Endodermal cell (in vitro differentiated cells): ENCODE measurements at places on chromosomes 12 and 14. TPM values are rescaled to one million over a fixed set of nuclear protein-coding genes. Genes with fewer than 3 reads are reported as not detected.

BDKRB2 gene
- 0.61 to 1.5 TPM (median 1.1 TPM) in 3 replicates for total RNA-seq

MYH6 gene
- not detected in 3 replicates for total RNA-seq

HEBP1 gene
- 28.7 and 29.1 TPM in 2 replicates for total RNA-seq

CD69 gene
- total RNA-seq = not detected in 3 replicates

SLC25A47 gene
- total RNA-seq = not detected in 3 replicates

PTGR2 gene
- 21.0 to 22.0 TPM (median 21.5 TPM) in 3 replicates for total RNA-seq

SPATA7 gene
- 36.0 to 48.7 TPM (median 47.0 TPM) in 3 replicates for total RNA-seq

LRP1-AS gene
- not detected in 3 replicates for total RNA-seq

C14orf132 gene
- 11.3 and 12.3 TPM in 2 replicates for total RNA-seq

PLEK2 gene
- 1.6 to 2.0 TPM (median 1.9 TPM) in 3 replicates for total RNA-seq

RDH12 gene
- 0.18 TPM in 1 of 3 replicates, not detected in the others for total RNA-seq

SIRT4 gene
- total RNA-seq = 2.4 and 2.7 TPM in 2 replicates

VDR gene
- total RNA-seq = 0.04 TPM in 1 of 2 replicates, not detected in the other

BTBD6 gene
- 26.9 and 29.8 TPM in 2 replicates for total RNA-seq

CCDC177 gene
- 4.0 and 4.7 TPM in 2 replicates for total RNA-seq

- peak; percentile 87 for DNase-seq
These were observed 662 bp upstream of the ATP2A2 start for GRCh38 chr12:110280392-110280778.

DNA sequence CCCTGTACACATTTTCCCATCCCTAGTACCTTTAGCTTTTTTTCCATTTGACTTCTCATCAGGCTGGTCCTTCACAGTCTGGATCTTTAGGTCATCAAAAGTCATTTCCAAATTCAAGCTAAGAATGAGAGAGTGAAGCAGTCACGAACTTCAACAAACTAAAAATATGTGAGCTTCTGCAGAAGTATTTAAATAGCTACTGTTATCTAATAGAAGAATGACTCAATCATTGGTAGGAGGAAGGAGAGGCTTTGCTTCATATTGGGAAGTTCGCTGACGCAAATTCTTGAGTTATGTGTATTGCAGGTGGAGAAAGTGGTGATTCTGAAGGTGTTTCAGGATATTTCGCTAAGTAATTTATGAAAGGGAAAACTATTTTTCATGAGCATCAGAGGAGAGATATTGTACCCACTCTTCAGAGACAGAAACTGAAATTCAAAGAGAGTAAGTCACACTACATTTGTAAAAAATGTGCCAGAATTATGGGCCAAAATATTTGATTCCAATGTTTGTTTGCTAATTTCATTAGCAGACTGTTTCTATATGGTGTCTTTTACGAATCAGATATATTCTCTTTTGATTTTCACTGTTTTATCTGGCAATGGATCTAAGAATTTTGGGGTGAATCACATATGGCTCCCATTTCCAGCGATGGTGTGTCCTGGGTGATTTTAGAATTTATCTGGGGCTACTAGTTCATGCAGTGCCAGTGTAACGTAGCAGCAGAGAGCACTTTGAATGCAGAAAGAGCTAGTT lies at the start of gene OLR1:
Gene OLR1 (minus strand): TSS at position 160 of the 756 bp plus-strand sequence. CDS start 55 bp downstream, at position 105.
- no peak for DNase-seq

DNA sequence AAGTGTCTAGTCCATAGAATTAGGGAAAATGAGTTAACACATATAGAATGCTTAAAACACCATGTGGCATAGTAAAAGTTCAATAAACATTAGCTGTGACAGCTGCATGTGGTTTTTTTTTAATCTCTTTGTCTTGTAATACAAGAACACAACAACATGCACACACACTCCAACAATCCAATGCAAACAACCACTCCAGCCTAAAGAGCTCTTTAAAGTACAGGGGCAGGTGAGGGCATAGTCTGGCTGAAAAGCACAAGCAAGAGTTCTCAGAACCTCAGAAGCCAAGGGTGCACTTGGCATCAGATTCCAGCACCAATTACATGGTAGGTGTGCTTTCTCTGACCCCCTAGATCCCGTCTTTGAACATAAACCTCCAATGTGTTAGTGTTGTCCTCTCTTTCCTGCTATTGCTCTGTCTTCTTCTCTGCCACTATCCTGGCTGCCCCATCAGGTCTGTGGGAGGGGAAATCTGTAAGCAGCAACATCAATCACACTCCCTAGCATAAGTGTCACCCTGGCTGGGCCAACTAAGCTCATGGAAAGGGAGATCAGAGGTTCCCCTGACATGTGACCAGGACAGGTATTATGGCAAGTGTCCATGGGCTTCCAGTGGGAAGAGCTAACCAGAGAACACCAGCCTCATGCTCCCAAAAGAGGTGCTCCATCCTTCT lies 91.0 kb downstream of the SLC8A3 start:
- DNase-seq = no peak

GRCh38 chr12:39928181-39928899 lies 177.5 kb downstream of the SLC2A13 start:
- no peak for DNase-seq

DNA sequence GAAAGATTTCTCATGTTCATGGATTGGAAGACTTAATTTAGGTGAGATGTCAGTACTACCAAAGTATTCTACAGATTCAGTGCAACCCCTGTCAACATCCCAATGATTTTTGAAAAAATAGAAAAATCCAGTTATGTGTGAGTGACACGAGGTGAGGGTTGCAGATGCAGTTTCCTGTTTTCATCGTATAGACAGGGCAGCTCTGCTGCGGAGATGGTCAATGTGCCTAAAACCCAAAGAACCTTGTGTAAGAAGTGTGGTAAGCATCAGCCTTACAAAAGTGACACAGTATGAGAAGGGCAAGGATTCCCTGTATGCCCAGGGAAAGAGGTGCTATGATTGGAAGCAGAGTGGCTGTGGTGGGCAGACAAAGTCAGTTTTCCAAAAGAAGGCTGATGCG lies 94.4 kb downstream of the SCAF11 start:
- no peak for DNase-seq

DNA sequence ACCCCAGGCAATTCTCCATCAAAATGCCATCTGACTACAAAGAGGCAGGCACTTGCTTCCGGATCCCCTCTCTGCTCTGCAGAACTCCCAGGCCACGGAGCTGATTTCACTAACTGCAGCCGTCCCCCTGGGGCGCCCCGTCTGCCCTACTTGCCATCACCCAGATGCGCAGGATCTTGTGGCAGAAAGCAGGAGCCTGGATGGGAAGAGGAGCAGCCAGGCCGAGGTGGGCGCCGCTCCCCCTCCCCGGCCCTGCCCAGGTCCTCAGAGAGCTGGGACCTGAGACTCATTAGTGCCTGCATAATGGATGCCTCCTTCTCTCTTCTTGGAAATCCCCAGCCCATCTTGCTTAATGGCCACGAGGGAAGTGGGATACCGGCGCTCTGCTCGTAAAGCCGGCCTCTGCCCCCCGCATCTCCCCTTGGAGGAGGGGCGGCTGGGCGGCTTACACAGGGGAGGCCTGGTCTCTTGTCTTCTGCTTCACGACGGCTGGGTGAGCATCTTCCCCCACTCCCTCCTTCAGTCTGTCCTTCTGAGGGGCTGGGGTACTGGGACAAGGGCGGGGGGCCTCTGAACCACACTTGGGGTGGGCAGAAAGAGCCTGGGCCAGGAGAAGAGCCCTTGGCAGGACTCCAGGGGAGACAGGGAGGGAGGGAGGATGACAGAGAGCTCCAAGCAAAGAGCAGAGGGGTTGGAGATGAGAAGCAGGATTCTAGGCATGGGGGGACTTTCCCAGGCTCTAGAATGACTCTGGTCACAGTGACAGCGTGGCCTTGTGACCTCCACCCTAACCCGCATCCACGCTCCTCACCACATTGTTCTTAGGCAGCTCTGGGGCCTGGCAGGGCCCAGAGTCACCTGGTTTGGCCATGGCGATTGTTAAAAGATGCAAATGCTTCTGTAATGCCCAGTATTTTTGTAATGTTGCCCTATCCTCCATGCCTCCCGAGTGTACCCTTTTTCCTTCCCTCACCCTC lies 19.4 kb upstream of the EML1 start:
- peak; percentile 60 for DNase-seq

DNA sequence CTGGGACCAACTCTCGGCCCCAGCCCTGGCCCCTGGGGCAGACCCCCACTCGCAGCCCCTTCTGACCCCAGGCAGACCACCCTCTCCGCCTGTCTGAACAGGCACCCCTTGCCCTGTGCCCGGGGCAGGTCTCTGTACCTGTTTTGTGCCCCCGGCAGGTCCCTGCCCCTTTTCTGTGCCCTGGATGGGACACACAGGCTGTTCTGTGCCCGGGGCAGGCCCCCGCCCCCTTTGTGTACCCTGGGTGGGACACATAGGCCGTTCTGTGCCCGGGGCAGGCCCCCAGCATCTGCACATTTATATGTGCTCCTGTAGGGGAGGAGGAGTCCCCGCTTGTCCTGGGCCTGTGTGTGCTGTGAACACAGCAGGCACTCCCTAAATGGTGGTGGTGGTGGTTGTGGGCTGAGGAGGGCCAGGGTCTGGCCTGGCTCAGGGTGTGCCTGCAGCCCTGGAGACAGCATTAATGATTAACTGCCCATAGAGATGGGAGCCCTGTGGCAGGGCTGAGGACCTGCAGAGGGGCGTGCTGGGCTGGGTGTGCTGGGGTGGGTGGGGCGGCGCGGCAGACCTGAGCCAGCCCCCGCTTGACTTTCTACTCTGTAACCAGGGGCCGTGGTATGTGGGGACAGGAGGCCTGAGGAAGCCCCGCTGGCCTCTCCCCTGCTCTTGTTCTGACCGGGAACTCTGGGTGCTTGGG lies 3.7 kb downstream of the FBRSL1 start:
- DNase-seq = no peak

DNA sequence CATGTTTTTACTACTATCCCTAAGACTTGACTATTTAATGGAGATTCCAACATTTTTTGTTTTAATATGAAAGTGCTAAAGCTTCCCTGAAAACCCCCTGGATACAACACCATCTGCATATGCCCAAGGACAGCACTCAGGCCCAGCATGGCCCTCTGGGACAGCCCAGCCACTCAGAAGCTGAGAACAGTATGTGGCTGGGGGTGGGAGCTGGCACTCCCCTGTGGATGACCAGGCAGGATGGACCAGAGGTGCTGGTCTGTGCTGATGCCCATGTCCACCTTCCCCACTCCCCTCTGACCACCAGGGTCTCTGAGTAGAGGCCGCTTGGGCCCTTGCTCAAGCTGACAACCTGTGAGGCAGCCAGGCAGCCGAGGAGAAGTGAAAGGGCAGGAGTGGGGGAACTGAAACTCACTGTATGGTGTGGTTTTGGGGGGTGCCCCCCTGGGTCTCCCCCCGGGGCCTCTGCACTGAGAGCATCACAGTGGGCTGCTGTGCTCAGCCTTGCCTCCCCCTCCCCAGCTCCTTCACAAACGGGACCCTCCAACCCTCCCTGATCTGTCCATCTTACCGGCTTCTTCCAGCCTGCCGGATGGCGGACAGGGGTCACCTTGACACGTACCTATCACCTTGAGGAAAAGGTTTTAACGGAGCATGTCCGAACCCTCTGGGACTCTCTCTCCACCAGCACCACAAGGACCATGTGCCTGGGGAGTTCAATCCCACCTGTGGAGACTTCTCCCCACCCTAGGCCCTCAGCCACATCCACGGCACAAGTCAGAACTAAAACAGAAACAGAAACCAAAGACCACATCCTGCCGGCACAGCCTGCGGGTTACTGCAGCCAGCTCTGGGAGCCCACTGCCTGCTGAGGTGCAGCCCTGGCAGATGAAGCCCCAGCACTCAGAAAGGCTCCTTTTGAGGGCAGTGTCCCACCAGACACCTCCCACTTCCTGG lies at the start of gene TMEM229B:
Gene TMEM229B (minus strand): TSS at position 785 of the 957 bp plus-strand sequence. CDS start 14,798 bp downstream, outside the sequence.
- DNase-seq = no peak

DNA sequence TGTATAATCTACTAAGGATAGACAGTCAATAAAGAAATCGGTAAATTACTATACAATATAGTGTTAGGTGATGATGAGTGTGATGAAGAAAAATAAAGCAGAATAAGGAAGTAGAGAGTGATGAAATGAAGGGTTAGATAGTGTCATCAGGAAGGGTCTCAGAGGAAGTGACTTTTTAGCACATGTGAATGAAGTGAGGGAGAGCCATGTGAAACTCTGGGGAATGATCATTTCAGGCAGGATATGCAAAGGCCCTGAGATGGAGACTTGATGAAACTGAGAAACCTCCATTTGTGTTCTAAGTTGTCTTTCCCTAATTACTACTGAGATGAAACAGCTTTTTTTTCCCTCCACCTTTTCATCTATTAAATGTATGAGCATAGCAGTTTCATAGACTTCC lies 19.4 kb upstream of the GNPTAB start:
- DNase-seq = no peak

DNA sequence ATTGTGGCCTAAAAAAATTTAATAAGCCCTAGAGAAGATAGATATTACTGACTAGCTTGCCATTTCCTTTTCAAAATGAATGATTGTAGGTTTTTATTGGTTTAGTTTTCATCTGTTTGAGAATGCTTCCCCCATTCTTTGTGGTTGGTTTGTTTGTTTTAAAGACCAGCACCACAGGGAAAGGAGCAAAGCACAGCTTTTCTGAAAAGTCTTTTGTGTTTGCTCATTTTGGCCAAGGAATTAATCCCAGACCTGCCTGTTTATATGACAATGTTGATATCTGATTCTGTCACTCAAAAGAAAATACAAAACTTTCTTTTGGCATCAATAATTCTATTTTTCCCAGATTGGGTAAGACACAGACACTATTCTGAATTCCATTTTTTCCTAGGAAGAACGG lies 312.5 kb upstream of the FLRT2 start:
- no peak for DNase-seq

GRCh38 chr14:58071341-58071740 lies 80.7 kb downstream of the ARMH4 start:
- no peak for DNase-seq

- no peak for DNase-seq
These were observed 58.1 kb upstream of the CCND2 start for GRCh38 chr12:4215229-4216186.

- DNase-seq = no peak
These were observed 88.3 kb downstream of the RPS29 start for GRCh38 chr14:49497725-49498348.

GRCh38 chr14:66662374-66662773 lies 154.4 kb downstream of the GPHN start:
- peak; percentile 76 for DNase-seq

- DNase-seq = no peak
These were observed 177.6 kb downstream of the CALM1 start for GRCh38 chr14:90574188-90575131.

- no peak for DNase-seq
These were observed 13.6 kb upstream of the FOXN3 start for GRCh38 chr14:89430391-89431236.

- no peak for DNase-seq
These were observed 1.4 kb upstream of the CCDC88C start for GRCh38 chr14:91419044-91419397.

- no peak for DNase-seq
These were observed 128.2 kb downstream of the TMEM30B start for GRCh38 chr14:61152851-61153364.

GRCh38 chr12:12726555-12727093 lies 9.5 kb downstream of the CDKN1B start:
- DNase-seq = peak; percentile 43

- no peak for DNase-seq
These were observed 141.8 kb downstream of the CACNA1C start for GRCh38 chr12:2194571-2194970.

- DNase-seq = no peak
These were observed 15.8 kb downstream of the SEL1L start for GRCh38 chr14:81517798-81518398.

DNA sequence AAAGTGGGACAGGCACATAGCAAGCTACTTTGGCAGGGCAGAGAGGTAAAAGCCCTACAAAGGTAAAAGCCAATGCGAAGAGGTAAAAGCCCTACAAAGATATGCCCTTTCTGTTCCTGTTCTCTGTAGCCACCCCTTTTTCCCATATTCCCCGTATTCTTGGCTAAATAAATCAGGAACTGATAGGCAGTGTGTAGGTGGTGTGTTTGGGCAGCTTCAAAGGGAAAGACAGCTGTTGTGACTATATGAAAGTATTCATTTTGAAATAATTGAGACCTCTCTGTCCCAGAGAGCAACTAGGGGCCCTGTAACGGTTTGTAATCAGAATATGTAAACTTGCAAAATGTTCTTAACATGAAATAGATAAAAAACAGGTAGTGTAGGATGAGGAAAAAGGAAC lies 11.3 kb upstream of the SLC41A2 start:
- no peak for DNase-seq
